ENCODE measurements at places on chromosomes 16 and 17.
A peak's percentile ranks its signal among the peaks of the same experiment; 100 is the strongest.

DNA sequence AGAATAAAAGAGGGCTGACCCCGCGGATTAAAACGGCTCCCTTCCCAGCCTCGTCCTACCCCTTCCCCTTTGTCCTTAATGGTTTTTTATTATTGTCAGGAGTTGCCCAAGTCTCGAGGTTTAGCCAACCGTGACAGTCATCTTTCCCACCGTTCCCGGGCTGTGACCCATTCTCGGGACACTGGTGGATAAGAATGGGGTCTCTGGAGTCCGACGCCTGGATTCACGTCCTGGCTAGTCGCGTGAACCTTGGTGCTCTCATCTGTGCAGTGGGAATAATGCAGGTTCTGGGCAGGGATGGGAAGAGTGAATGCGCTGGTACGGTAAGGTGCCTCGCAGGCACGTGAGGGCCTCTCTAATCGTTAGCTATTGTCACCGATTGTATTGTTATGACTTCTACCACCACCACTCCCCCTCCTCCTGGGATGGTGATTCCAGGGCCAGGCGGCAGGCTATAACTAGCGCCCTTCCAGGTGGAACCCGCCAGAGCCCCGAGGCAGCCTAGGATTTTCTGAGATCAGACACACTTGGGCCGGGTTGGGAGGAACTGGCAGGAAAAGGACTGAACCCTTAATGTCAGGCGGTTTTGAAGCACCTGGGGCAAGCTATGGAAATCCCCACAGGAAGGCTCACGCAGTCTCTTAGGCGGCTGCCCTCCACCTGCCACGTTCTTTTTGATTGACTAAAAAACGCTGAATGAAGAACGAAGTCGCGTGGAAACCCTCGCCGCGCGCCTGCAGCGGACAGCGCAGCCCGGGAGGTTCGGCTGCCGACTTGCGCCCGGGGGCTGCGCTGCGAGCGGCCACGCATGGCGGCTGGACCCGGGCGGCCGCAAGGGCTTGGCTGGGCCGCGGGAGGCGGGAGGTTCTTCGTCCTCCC lies 2.7 kb downstream of the HS3ST3B1 start:
- DNase-seq = no peak
- H3K4me1 ChIP-seq = peaks cover 23% of the 10 kb centered on the region
- no peak overlapping the region for H3K27ac ChIP-seq
- H3K36me3 ChIP-seq = no peaks in the 10 kb centered on the region
- H3K4me3 ChIP-seq = peak overlapping the region; percentile 79
- peaks cover 55% of the 10 kb centered on the region for H3K27me3 ChIP-seq

DNA sequence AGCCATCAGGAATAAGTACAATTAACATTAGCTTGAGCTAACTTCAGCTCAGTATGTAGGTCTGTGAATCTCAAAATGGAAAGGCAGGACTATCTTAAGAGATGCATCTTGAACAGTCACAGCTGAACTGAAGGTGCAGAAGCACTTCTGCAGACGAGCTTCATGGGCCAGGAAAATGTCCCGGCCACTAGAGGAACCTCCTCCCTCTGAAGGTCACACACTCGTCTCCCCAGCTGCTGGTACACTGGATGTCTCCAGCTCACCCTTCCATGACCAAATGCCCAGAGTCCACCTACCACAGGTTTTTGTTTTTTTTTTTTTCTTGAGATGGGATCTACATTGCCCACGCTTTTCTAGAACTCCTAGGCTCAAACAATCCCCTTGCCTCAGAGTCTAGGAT lies 33.2 kb downstream of the WDR59 start:
- H3K27ac ChIP-seq = no peak overlapping the region
- H3K4me1 ChIP-seq = no peaks in the 10 kb centered on the region
- H3K36me3 ChIP-seq = peaks cover 7% of the 10 kb centered on the region

- no peak overlapping the region for H3K27ac ChIP-seq
- no peak overlapping the region for H3K4me3 ChIP-seq
- no peaks in the 10 kb centered on the region for H3K36me3 ChIP-seq
- H3K4me1 ChIP-seq = no peaks in the 10 kb centered on the region
- peaks cover 7% of the 10 kb centered on the region for H3K27me3 ChIP-seq
- peak; percentile 93 for DNase-seq
These were observed 5.9 kb downstream of the DPEP2 start for GRCh38 chr16:67993207-67994039.

DNA sequence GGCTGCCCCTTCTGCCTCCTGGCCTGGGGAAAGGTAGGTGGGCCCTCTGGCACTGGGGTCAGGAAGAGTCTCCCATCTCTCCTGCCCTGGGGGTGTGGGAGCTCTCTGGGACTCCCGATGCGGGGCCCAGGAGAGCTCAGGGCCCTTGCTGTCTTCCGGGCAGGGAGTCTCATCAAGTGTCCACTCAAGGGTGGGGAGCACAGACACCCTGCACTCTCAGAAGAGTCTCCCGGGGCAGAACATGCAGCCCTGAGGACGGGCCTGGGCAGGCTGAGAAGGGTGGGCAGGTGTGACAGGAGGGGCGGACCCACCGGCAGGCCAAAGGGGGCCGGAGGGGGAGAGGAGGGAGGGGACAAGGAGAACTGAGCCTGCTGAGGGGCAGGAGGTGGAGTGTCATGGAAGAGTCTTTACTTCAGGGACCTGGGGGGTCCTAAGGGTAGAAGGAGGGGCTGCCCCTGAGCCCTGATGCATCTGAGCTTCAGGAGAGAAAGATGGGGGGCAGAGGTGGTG lies 8.4 kb upstream of the PKMYT1 start:
- no peaks in the 10 kb centered on the region for H3K36me3 ChIP-seq
- H3K27me3 ChIP-seq = no peaks in the 10 kb centered on the region

DNA sequence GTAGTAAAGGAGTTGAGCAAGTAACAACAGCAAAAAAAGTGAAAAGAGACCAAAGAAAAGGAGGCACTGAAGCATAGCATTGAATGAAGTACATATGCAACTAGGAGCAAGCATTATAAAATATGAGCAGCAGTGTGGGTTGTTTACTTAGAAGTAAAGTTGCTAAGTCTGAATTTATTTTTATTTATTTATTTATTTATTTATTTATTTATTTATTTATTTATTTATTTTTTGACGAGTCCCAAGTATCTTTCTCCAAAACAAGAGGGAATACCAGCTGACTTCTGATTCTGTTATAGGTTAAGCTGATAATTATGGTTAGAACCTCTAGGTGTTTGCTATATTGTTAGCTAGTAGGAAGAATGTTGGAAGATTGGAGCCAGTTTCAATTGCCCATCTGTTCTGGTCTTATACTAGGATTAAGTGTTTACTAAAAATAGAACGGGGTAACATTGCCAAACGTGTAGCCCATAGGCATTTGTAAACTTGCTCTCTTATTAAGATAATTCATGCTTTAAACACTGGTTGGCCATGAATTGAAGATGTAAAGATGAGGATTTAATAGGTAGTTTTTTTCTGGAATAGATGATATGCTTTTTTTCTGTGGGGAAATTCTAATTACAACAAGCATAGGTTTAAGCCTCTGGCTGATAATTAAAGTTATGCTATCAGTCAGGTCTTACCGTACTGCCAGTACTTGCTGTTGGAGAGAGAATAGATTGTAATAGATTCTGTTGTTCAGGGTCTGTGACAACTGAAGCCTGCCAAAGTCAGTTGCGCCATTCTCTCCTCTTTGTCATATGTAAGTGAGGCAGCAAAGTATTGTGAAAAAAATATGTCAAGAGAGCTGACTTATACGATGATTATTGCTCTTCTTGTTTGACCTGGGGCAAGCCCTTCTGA lies 66.7 kb downstream of the PPM1E start:
- no peaks in the 10 kb centered on the region for H3K27me3 ChIP-seq
- no peaks in the 10 kb centered on the region for H3K4me1 ChIP-seq
- no peaks in the 10 kb centered on the region for H3K36me3 ChIP-seq
- no peak for DNase-seq
- H3K4me3 ChIP-seq = no peak overlapping the region
- H3K27ac ChIP-seq = no peak overlapping the region

Data from H1 (cell line).